ENCODE measurements at places on chromosomes 16 and 17.

GRCh38 chr16:57639172-57639887 is 10.9 kb downstream of the ADGRG1 start:
- DNase-seq, result no peak

- peak; percentile 27 for DNase-seq
Observed at GRCh38 chr16:56866955-56867830, 2.2 kb downstream of the SLC12A3 start.

- no peak for DNase-seq
Observed at GRCh38 chr17:10229181-10229580, 30.8 kb upstream of the GAS7 start.

DNA sequence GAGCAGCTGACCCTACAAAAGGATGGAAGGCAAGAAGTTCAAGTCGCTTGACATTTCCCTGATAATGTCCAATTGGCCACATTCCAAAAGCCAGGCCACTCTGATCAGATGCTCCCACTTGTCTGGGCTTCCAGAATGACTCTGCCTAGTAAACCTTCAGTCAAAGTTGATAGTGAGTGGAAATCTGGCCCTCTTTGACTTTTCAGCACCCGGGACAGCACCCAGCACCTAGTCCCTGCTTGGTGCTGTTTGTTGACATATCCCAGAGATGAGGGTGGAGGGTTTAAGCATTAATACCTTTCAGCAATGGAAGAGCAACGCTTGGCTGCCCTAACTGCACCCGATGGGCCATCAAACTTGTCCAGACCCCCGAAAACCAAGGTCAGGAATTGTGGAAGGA is 131.3 kb downstream of the AIPL1 start:
- no peak for DNase-seq

DNA sequence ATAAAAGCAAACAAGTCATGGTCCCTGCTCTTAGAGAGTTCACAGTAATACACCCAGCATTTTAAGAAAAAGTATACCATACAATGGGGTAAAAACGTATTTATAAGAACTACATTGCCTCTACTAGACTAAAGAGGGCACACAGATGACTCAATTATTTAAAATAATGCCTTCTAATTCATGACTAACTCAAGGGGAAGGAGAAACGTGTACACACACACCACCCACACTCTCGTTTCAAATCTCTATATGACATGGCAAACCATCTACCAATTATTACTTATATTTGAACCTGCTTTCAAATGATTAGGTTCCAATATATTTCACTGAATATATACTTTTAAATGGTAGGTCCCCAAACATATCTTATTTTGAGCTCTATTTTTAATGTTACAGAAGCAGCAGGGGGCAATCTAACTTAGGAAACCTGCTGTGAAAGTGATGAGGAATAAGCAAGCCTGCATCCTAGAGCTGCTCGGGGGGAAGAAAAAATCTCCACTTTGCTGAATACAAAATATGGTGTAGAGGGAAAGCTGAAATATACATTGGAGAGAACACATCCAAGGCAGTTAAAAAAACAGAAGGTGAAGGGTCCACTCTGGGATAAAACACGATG is 232.4 kb upstream of the PSMD7 start:
- no peak for DNase-seq

GRCh38 chr16:49055824-49056545 is 225.7 kb downstream of the CBLN1 start:
- DNase-seq, result no peak

- DNase-seq, result no peak
Observed at GRCh38 chr17:40850293-40850972, 16.6 kb downstream of the KRT12 start.

DNA sequence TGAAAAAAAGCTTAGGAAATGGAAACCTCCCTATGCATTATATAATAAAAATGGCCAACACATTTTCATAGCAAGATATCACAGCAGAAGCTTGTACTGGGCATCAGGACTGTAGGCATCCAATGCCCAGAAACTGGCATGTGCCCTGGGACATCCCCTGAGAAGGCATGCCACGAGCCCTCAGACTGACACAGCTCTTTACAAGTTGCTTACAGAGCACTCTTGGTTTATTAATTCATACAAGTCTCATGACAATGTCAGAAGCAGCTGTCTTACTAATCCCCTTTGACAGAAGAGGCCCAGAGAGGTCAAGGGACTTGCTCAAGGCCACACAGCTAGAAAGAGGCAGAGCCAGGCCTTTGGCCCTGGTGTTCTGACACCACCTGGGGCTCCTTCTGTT is 5.6 kb upstream of the CCL2 start:
- no peak for DNase-seq

GRCh38 chr16:11258553-11259492 is 2.8 kb upstream of the SOCS1 start:
- DNase-seq, result no peak

Measured in stimulated activated CD4-positive, alpha-beta T cell treated with anti-CD3 and anti-CD28 coated beads, Interleukin-2, amount 100 ng/mL, for 4 hours (primary cell).